ENCODE measurements at places on chromosomes 6 and 20.

DNA sequence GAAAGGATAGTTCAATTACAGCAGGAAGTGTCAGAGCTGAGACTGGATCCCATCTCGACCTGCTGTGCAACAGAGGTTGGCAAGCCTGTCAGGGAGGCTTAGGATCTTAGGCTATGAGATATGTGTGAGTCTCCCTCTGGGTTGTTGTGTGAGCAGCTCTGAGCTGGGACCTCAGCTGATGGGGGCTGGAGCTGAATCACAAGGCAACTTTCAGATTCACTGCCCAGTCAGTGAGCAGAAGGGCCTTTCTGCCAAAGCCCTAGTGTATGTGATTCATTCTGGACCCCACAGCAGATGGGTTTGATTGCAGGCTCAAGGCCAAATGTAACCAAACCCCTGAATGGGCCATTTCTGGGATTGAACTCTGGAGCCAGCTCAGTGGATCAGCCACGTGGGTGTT lies 4.5 kb downstream of the PI3 start:
- DNase-seq: no peak

- no peak for DNase-seq
These were observed 73.1 kb upstream of the SUPT3H start for GRCh38 chr6:45450831-45451230.

DNA sequence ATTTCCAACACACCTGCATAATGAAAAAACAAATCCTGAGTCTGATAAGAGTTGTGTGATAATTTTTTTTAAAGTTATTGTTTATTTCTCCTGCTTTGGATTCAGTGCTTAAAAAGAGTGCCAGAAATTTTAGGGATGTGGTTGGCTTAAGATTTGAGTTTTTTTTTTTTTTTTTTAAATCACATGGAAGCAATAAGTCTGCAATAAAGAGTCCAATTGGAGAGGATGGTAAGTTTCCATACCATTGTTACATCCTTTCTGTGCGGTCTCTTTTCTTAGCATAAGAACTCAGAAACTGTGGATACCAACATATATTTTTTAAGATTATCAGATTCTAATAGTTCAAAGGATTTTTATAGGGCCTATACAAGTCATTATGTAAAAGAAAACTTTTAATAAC lies 171.0 kb downstream of the BCKDHB start:
- DNase-seq: no peak

DNA sequence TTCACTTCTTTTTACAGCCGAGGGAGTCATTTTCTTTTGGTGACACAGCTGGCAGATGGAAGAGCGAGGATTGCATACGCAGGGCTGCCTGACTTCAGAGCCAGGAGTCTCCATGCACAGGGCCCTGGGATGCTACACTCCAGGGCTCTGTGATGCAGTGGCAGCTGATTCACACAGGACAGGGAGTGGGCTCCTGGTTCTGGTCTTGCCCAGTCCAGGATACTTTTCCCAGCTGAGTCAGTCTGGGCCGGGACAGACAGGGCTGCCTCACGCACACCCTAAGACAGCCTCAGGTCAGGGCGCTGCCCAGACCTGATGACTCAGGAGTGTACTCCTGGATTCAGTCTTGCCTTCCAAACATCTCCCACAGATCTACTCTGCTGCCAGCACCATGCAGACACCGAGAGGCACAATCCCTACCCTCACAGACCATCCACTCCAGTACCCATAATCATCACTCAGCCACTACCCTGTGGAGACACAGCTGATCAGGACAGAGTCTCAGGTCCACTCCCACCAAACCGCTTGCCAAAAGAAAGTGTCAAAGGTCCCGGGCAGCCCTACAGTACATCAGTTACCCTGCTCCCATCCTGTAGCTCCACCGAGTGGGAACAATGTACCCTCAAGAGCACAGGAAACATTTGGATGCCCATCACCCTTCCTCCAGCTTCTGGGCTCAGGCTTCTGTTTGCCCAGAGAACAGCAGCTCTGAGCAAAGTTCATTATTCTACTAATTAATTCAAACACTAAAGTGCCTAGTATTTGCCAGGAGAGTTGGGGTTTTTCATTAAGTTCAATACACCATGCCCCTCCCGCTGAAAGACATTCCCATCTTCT lies 11.5 kb downstream of the SDC4 start:
- DNase-seq: no peak

All from ureter (tissue), 1 donor.